ENCODE measurements at places on chromosomes 7 and 10.

DNA sequence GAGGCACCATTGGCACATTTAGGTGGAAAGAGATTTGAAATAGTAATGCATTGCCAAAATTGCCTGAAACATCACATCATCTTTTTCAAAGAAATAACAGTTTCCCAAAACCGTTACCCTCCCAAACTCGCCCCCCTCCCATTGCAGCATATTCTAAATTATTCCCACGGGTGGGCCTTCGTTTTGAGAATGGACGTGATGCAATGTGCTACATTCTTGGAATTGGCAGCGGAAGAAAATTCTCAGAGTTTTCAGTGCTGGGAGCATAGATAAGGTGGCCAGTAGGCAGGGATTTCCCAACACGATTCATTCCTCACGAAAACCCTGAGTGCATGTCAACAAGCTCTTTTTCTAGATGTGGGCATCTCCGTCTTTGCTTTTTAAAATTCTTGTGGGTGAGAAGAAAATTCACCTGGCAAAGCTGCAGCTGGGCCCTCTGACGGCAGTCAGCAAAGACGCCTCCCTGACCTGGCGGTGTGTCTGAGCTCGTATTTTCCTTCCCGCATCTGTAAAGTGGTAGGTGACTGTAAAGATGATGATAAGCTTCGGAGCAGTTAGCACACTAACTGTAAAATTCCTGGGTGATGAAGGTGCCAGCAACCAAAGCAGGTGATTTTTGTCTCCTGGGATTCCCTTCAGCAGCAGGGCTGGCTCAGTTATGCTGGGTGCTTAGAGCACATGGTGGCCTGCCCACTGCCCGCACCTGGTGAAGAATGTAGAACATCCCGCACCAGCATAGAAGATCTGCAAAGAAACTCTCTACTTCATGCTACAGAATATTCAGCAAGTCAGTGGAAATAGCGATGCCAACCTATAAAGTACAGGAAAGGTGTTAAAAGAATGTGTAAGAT lies 141.9 kb upstream of the KLF6 start:
- no peak for DNase-seq

DNA sequence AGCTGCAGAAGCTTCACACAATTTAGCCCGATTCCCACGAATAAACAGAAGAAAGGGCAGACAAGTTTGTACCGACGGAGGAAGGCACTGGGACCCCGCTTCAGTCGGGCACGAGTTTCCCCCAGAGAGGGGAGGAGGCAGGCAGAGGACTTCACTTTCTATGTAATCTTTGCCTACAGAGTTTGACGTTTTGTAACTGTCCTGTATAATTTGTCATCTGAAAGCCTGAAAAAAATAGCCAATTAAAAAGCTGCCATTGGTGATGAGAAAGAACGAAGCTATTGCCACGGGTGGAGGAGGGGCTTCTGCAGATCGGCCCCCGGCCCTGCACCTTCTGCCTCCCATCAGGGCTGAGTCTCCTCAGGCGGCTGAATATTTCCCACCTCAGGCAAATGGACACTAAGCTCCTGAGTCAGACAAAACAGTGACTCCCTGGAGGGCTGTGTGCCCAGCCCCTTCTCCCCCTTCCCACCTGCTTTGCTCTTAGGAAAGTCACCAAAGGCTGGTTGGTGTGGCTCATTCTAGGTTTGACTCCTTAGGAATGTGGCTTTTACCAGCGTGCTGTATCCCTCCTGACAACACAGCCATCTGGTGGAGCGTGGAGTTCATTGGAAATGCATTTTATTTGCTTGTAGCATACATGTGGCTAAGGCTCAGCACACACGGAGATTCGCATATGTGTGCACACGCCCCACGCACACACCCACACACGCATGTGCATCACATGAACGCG lies 117.4 kb downstream of the VIPR2 start:
- no peak for DNase-seq

DNA sequence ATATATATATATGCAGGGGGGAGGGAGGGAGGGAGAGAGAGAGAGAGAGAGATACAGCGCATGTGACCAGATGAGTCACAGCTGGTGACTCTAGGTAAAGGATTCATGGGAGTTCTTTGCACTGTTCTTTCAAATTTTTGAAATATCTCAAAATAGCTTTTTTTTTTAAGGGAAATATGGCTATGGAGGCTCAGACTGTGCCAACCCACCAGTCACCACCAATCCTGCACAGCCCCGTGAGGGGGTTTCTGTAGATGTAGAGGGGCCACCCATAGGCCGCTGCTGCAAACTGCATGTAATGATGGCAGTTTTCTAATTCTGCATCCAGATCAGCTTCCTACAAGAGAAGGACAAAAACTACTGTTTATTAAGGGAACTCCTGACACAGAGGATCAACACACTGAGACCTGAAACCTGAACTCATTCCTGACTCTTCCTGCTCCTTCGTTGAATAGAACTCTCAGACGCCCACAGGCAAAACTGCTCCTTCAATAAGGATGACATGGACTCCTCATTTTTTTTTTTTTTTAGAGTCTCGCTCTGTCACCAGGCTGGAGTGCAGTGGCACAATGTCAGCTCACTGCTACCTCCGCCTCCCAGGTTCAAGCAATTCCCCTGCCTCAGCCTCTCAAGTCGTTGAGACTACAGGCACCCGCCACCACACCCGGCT lies 17.3 kb downstream of the DAGLB start:
- no peak for DNase-seq

GRCh38 chr10:8600192-8600591 lies 545.7 kb downstream of the GATA3 start:
- DNase-seq: no peak

DNA sequence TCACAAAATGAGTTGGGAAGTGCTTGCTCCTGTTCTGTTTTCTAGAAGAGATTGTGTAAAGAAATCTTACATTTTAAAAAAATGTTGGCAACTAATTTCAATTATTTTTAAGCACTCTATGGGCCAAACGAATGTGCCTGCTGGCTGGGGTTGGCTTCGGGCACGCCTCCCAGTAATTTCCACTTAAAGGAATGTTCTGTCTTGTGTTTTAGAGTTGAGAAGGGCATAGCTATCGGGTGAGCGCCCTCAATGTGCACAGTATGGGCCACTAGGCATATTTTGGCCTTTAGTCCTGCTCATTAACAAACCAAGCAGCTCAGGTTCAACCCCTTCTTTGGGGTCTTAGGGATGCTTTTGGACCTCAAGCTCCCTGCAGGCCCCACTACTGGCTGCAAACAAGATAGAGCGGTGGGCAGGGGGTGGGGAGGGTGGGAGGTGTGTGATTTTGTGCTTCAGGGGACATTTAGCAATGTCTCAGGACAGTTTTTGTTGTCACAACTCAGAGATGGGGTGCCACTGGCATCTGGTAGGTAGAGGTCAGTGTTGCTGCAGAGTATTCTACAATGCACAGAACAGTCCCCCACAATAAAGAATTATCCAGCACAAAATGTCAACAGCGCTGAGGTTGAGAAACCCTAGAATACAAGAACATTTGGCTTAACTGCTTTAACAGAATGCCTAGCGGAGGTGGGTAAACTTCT lies 40.7 kb downstream of the TACC2 start:
- DNase-seq: no peak

GRCh38 chr10:69567920-69568319 lies 5.3 kb downstream of the NEUROG3 start:
- DNase-seq: no peak

- no peak for DNase-seq
Measured at GRCh38 chr7:81924494-81924893, 154.6 kb upstream of the HGF start.
